ENCODE measurements at places on chromosomes 13 and 19.

- DNase-seq: no peak
Observed at GRCh38 chr19:38539751-38540150, 78.0 kb downstream of the MAP4K1 start.

- no peak for DNase-seq
Observed at GRCh38 chr13:109707742-109708617, 78.4 kb downstream of the IRS2 start.

GRCh38 chr19:10430505-10431253 lies 10.3 kb downstream of the PDE4A start:
- no peak for DNase-seq

- DNase-seq: no peak
Observed at GRCh38 chr13:67421475-67421874, 191.3 kb upstream of the PCDH9 start.

DNA sequence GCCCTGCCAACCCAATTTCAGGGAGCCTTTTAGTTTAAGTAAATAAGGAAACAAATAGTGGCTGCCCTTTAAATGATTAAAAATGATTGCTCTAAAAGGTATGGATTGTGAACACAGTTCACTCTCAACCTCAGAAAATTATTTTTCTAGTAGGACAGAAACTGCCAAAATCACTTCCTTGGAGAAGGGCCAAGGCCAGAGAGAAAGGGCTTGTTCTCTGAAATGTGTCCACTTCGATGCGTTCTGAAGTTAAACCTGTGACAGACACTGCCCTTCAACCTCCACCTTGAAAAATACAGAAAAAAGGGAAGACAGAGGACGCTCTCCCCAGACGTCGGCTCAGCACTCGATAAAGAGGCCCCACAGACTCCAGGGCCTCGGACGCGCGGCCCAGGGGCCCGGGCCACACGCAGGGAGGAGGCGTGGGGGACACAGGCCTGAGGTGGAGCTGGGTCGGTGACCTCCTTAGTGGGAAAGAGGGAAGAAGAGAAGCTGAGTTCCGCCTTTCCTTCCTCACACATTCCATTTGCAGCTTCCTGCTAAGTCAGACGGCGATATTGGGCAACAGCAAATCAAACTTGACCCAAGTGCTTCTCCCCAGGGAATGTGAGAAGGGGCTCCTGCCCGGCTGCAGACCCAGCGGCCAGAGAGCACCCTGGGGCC lies 63.6 kb downstream of the RASA3 start:
- DNase-seq: no peak

GRCh38 chr13:99859178-99860177 lies 112.1 kb downstream of the ZIC5 start:
- DNase-seq: no peak

DNA sequence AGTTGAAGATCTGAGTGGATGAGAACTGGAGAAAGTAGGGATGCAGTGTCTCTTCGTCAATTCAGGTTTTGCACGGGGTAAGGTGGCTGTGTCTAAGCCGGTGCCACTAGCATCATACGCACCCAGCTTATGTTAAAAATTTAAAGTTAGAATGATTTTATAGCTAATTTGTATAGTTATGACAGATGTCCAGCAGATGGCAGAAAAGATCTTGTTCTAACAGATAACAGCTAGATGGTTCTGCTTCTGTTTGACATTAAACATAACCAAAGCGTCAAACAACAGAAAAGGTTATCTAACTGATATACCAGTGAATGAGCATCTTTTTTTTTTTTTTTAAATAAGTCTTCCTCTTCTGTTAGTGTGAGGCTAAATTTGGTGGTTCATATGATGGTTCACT lies 18.8 kb upstream of the EDDM13 start:
- DNase-seq: peak; percentile 59

DNA sequence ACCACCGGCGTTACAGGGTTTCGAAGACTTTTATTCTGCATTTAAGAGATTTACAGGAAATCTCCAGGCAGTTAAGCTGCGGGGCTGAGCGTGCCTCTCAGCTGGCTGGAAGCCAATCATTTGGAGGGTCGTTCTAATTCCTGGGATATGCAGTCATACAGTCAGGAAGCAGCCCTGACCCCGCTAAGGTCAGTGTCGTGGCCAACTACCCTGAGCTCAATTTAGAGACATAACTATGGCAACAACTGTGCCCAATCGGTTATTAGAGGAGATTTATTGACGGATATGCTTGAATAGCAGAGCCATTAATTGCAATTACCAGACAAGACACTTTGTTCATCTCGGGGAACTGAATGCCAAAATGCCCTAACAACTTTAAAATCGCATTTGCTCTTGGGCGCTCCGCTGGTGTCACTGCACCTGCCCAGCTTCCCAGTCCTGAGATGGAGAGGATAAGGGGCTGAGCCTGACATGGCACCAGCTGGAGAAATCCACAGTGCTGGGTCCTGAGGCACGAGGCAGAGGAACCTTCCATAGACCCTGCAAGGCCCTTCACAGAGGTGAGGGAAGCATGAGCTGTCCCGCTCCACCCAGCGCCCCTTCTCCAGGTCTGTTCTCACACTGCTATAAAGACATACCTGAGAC lies 15.1 kb upstream of the ZNF507 start:
- no peak for DNase-seq

GRCh38 chr13:30786648-30787047 lies 51.3 kb downstream of the ALOX5AP start:
- no peak for DNase-seq

GRCh38 chr13:29136341-29136740 lies 316.2 kb downstream of the MTUS2 start:
- no peak for DNase-seq

DNA sequence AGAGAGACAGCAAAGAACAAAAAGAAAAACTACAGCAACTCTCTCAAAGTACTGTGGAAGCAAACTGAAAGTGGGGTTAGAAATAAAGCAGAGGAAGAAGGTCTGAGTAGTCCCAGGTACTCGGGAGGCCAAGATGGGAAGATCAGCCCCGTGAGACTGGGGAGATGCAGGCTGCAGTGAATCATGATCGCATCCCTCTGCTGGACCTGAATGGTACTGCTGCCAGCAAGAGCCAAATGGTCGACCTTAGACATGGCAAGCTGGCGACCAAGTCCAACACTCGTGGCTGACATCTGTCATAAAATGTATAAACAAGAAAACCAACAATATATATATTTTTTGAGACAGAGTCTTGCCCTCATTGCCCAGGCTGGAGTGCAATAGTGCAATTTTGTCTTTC lies 33.7 kb upstream of the ZNF724 start:
- no peak for DNase-seq

- DNase-seq: no peak
Observed at GRCh38 chr19:913080-913748, at the start of gene R3HDM4. Gene R3HDM4, minus strand, starts transcription at chr19:913219. Its CDS starts 62 bp downstream, at chr19:913157.

GRCh38 chr13:111004444-111004843 lies 89.6 kb upstream of the ANKRD10 start:
- no peak for DNase-seq

DNA sequence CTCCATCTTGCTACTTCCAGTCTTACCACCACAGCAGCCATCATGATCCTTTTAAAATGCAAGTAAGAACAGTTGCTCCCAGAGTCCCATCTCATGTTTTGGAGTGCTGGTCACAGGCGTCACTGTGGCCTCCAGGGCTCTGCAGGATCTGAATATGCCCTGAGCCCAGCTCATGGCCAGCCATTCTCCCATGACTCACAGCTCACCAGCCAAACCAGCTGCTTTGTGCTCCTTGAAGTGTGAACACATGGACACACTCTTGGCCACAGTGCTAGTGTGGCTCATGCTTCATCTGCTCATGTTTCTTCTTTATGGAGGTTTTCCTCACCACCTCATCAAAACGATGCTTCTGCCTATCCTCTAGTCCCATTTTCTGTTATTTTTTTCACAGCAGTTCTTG lies 466.5 kb downstream of the UQCRFS1 start:
- no peak for DNase-seq

DNA sequence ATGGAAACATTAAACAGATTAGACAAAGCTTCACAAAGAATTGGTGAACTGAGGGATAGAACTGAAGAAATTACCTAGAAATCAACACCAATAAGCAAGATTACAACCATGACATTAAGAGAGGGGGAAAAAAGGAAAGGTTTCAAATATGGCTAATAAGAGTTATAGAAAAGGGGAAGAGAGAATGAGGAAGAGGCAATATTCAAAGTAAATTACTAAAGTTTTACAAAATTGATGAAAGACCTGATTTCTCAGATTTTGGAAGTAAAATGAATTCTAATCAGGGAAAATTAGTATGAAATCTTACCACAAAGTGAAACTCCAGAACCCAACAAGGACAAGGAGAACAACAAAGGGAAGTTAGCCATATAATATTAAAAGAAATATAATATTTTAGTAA lies 187.4 kb downstream of the NBEA start:
- DNase-seq: no peak

GRCh38 chr19:40745402-40745780 lies 4.9 kb downstream of the ACTMAP start:
- DNase-seq: no peak

GRCh38 chr19:37920591-37921450 lies 13.8 kb downstream of the SIPA1L3 start:
- no peak for DNase-seq

DNA sequence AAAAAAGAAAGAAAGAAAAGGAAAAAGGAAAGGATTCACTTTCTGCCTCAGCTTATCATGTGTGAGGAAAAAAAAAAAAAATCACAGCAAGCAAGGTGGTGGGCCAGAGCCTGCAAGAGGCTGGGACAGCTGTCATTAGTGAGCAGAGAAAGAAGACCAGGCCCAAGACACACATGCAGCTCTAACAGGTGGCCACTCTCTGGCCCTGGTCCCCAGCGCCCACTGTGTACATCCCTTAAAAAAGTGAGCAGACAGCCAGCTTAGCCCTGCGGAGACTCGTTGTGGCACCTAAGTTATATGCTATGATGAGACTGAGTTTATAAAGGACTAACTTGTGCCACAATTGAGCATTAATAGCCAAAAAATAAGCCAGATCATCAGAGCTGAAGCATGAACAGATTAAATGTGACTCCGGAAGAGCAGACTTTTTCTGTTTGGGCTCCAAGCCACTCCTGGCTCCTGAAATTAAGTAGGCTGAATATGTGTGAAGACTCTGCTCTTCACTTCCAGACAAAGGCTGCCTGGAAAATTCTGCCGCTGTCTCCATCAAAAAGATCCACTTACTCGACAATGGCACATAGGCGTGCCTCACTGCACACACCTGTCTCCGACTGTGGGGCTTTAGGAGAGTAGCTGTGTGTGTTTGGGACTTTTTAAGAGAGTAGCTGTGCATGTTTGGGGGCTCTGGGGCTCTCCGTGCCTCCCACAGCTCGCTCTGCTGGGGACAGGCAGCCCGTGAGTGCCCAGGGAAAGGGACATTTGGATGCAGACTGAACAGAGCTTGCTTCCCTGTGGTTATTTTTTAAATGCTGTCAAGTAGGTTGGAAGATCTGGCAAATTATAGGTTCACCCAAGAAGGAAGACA lies 55.0 kb downstream of the LATS2 start:
- DNase-seq: no peak

DNA sequence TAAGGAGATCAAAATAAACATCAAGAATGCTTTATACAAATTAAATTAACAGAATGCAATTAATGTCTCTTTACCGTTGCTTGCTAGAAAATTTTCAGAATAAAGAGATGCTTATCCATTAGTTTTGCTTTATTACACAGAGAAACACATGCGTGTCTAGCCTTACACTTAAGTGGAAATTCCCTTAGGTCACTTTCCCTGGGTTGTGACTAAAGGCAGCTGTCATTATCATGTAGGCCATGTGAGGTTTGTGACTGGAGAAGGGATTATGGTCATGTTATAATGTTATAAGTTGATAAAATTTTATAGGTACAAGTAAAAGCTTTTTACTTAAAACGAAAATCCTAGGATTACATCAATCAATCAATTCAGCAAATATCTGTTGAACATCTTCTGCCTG lies 121.0 kb downstream of the KCNRG start:
- DNase-seq: no peak

DNA sequence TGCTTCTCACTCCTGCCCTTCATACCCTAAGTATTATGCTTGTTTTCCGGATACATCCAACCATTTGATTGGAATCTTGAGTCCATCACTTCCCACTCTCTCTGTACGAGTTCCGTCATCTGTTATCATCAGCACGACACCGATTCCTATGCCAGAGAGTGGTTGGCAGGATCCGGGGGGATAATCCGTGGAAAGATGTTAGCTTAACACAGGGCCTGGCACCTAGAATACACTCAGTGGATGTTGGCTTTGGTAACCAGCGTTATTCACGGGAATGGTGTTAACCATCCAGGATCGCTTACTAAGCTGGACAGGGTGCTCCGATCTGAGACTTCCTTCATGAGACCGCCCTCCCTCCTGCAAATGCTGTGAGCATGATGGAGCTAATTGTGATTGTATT lies 12.4 kb downstream of the VSTM2B start:
- DNase-seq: no peak

DNA sequence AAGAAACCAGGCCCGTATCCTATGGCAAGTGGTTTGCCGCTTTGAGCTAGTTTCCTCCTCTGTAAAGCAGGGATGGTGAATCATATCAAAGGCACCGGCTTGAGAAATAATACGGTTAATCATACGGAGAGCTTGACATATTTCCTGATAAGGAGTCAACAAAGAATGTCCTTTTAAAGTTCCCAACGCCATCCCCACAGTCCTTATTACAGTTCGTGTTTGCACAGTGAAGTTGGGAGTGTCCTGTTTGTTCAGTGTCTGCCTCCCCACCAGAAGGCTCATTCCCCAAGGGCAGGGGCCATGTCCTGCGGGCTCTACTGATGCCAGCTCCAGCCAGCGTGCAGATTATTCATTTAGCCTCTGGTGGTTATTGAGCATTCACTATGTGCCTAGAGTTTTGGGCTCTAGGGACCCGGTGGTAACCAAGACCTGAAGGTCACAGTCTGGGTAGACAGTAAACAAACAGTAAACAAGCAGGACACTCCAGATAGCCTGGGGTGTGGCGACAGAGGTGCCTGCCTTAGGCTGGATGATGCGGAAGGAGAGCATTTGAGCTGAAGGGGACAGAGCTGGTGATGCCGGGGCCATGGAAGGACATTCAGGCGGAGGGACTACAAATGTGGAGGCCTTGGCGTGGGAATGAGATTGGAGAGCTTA lies 6.3 kb downstream of the GRAMD1A start:
- DNase-seq: no peak

GRCh38 chr13:100987948-100988347 lies 313.4 kb upstream of the TMTC4 start:
- no peak for DNase-seq

GRCh38 chr19:18961767-18962620 lies 21.0 kb upstream of the HOMER3 start:
- no peak for DNase-seq

DNA sequence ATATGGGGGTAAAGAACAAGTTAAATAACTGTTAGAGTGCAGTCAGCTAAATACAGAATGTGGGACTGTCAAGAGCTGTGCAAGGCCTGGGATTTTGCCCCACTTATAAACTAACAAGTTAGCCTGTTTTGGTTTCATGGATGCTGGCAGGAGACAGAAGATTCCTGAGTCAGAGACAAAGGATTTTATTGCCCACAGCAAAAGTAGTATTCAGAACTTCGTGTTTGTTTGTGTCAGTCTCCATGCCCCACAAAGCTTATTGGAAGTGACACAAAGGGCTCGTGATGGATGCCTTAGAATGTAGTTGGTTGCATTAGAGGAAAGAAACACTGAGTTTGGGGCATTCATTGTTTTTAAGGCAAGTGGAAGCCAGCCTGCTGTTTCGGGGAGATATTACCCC lies 22.2 kb upstream of the SPRYD7 start:
- DNase-seq: no peak

Measured in left kidney (tissue), 8 donors.